ENCODE measurements at places on chromosomes 5 and 9. TPM values are rescaled to one million over a fixed set of nuclear protein-coding genes. Genes with fewer than 3 reads are reported as not detected.

DNA sequence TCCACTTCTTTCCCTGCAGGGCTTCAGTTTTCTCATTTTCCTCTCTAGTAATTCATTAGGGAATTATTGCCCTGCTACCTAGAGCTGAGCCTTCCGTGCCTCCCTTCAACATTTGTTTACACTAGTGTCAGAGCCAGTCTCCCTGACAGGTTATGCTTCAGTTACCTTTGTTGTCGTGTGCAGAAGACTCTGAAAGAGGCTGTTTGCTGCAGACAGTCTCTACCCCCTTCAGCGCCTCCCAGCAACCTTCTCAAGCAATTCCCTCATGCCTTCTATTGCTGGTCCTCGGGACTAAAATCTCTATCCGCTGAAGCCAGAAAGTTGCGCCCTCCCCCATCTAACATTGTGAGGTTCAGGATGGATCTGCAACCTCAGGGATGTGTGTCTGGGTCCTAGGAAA lies 12.8 kb downstream of the RALGPS1 start:
- no peak for DNase-seq

- no peak for DNase-seq
Measured at GRCh38 chr5:143514616-143515335, 111.3 kb upstream of the NR3C1 start.

DNA sequence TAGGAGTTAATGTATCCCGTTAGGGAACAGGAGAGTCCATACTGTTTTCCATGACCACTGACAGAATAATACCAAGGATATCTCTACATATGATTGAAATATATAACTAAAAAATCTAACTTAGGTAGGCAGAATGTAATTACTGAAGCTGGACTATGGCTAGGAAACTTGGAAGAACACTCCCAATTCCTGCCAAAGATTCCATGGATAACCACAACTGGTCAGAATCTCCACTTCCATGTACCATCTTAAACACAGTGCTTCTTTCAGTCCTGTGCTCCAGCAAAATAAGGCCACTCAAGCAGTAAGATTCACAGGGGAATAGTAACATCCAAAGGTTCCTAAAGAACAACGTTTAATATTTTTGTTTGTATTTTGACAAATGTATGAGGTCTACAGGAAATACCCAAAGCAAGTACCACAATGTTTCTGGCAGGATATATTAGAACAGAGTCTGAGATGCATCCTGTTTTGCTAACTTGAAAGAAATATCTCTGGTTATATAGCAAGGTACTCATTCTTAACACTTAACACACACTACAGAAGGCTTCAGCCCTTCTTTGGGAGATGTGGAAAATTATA lies 295.0 kb downstream of the ADAMTS6 start:
- no peak for DNase-seq

DNA sequence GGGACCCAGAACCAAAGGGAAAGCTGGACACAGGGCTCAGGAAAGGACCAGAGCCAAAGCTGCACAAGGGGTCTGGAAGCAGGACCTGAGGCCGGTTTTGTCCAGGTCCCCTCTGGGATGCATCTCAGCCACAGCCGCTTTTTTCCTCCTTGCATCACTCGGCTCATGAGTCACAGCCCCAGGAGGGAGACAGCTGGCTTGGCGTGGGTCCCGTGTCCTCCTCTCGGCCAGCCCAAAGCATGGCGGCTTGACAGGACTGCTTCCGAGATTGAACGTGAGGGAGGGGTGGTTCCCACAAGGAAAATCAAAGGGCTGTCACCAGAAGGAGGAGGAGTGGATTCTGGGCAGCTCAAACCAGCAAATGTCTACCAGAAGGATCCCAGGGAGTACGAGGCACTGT lies 56.7 kb upstream of the CPLX2 start:
- no peak for DNase-seq

DNA sequence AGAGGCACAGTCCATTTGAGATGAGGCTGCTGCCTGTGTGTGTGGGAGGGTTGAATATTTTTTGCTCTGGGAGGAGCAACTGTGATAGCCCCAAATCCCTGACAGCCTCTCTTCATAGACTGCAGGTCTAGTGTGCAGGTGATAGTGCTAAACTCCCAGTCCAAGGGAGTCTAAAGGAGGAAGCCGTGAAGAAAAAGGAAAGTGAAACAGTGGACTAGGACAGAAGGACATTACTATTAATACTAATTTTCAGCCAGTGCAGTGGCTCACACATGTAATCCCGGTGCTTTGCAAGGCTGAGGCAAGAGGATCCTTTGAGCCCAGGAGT lies 295.0 kb downstream of the PDE4D start:
- no peak for DNase-seq

DNA sequence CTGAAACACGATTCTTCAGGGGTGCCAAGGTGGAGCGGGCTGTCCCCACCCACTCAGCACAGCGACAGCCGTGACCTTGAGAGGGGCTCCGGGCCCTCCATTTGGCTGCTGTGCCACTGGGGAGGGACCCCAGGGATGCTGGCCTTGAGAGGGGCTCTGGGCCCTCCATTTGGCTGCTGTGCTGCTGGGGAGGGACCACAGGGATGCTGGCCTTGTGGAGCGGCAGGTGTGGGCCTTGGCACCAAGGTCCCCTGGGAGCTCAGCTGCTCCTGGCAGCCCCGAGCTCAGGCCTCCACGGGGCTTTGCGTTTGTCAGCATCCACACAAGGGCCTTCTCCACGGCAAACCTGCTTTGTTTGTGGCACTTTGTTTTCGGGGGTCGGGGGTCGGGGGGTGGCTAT lies 137.6 kb upstream of the LPCAT1 start:
- no peak for DNase-seq

DNA sequence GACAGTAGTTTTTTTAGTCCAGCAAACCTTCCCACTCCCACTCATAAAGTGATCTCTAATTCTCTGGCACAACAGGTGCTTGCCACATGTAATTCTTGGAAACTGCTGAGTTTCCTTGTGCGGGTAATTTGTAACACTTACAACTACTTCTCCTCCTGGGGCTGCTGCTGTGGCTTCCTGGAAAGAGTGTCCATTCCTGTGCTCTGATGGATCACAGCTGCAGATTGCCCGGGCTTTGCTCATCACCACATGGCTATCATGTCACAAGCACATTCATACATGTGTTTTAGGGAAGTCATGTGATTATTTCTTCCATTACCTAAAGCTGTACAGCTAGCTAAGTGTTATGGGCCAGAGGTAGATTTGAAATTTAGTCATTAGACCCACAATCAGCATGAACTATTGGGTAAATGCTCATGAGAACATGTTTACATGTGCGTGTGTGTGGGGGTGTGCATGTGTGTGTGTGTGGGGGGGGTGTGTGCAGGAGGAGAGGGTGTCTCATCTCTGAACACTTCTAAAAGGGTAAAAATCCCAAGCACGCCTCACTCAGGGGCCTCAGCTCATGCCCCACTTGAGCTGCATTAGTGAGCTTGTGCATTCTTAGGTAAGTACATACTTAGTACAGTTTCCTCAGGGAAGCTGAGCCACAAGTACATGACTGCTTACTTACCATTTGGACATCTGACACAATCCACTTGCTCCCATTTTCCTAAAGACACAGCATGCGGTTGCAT lies 118.1 kb upstream of the CCDC112 start:
- no peak for DNase-seq

- DNase-seq = no peak
Measured at GRCh38 chr5:446883-447263, 3.9 kb downstream of the EXOC3 start.

DNA sequence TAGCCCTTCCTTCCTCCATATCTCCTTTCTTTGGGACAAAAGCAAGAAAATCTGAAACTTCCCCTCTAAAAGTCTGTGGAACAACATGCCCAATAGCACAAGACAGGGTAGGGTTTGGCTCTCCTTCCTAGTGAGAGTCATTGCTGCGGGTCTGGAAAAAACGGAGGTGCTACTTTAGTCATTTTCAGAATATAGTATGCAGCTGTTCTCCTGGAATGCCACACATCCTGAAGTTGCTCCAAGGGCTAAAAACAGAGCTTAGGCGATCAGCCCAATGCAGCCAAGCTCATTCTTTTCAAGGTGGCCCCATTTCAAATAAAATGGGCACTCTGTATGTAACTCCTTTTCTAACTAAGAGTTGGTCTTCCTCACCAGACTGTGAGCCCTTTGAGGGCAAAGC lies 39.5 kb upstream of the MYOT start:
- DNase-seq = no peak

DNA sequence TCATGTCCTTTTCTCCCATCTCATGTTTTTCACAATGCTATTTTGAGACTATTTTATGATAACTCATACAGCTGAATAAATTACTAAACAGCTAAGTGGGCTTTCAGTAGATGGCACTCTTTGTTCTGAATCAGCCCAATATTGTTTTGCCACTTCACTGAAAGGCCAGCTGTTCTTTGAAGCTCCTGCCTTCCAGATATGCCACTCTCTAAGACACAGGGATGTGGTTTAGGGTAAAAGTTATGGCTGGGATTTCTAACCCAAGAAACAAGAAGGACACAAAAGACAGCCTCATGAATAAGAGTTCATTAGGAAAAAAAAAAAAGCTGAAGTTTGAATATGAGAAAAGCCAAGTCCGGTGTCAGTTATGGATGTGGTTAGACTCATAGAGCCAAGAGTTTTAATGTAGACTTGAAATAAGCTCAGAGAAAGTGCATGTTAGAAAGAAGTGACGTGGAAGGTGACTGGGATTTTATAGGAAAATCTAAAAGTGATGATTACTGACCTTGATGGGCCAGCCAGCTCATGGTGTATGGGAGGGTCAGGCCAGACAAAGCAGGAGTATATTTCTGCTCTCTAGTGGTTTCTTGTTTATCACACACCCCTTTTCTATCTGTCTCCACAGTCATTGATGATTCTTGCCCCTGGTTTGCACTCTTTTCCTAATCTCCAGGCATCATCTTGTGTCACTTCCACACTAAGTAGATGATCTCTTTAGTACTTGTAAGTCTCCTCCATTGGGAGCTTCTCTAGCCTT lies 488.5 kb downstream of the NR2F1-AS1 start:
- no peak for DNase-seq

DNA sequence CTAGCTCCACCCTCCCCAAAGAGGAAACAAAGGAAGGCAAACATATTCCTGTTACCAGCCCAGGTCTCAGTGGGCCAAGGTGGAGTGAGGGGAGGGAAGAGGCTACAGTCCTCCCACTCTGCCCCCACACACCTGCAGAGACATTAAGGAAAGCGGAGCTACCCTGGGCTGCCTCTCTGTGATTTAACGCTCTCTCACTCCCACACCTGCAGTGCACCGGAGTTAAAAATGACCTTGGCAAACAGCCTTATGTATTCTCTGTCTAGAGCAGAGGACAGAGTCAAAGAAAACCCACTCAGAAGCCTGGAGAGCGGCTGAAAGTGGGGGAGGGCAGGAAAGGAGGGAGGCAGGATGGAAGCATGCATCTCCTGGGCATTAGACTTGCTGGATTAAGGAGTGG lies 32.7 kb downstream of the KCNIP1 start:
- no peak for DNase-seq

DNA sequence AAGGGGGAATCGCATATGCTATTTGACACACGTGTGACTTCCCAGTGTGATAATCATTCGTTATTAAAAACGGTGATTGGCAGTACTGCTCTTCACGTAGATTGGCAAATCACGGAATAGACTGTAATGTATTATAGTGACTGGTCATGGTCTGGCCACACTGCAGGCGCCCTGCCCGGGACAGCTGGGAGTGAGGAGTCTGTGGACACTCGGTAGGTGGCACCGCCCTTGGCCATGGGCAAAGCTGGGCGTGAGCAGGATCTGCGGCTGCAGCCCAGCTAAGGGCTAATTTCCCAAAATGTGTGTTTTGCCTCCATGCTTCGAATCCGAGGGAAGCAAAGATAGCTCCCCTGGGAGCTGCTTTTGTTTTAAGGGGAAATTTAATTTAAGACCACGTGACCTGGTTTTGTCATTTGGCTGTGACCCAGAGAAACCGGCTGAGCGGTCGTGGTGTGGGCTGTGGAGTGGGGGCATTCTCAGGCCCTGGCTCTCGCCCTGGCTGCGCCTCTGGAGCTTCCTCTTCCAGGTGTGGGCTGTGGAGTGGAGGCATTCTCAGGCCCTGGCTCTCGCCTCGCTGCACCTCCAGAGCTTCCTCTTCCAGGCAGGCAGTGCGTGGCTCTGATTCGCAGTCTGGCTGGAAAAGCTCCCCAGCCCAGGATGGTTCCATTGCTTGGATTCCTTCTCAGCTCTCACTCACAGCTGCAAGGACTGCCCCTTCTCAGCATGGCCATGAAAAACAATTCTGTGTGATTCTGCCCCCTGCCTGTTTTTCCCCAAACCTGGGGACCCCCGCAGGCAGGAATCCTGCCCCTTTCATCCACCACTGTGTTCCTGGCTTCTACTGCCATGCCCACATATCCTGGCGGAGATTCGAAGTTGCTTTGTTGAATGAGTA lies 131.1 kb downstream of the OLFM1 start:
- DNase-seq = no peak

- no peak for DNase-seq
Measured at GRCh38 chr9:22170990-22171670, 162.0 kb upstream of the CDKN2B start.

- no peak for DNase-seq
Measured at GRCh38 chr5:178108966-178109365, 4.4 kb upstream of the N4BP3 start.

- no peak for DNase-seq
Measured at GRCh38 chr9:133066181-133066983, 4.6 kb downstream of the CEL start.

DNA sequence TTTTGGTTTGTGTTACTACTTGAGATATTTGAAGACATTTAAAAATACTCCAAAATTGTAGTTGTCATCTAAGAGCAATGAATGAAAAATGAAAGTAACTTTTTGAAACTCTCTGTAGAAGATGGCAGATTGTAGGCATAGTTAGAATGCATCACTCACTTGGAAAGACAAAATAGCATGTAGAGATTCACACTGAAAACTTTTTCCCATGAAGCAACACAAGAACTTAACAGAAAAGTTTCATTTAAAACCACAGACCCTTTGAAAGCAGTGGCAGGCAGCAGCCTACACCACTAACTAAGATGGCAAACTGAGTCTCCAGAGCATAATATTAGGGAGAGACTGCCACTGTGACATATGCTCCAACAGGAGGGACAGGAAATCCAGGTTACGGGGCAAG lies 18.9 kb upstream of the FAM174A start:
- DNase-seq = no peak

Gene NEURL1B
- 0.37 TPM for total RNA-seq

Gene SLC4A9
- total RNA-seq = not detected

Gene CAMSAP1
- total RNA-seq = 44.4 TPM

Gene TMC1
- not detected for total RNA-seq

Gene SNX18
- total RNA-seq = 13.3 TPM

Gene PHAX
- total RNA-seq = 45.3 TPM

Gene TTC16
- total RNA-seq = 0.18 TPM

Gene LCN15
- total RNA-seq = not detected

Gene DCP2
- 84.1 TPM for total RNA-seq

Gene SLC28A3
- total RNA-seq = 0.37 TPM
